HCT116 (cell line): ENCODE measurements at places on chromosomes 4 and X. TPM values are rescaled to one million over a fixed set of nuclear protein-coding genes. Genes with fewer than 3 reads are reported as not detected.

DNA sequence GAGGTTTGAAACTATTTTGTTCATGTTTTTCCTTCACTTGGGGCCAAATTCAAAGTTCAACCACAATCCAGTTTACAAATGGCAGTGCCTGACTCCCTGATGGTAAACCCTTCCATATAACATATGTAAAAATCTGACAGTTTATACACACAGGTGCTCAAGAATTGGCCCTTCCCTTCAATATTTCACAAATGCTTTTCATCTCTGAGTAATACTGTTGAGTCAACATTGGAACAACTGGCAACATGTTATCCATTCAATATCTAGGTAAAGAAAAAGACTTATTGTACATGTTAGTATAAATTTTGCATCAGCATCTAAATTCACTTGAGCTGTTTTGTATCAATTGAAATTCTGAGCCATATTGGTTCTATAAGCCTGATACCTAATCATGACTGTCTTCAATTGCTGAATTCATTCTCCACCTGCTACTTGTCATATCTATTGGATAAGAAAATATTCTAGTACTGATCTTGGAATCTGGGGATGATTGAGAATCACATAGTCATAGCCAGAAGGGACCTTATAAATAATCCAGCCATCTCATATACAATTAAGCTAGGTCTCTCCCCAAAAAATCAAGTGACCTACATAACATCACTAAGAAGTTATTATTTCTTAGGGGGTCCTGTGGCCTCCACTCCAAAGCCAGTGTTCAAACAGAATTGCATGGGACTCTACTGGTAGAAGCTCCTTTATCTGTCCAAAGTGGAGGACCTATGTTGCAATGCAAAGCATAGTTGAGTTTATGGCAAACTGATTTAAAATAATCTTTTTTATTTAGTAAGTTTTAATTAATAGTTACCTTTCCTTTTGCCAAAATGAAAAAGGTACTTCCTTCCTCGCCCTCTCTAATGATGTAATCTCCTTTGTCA, 61.9 kb downstream of the PRKG2 start:
- DNase-seq = no peak

DNA sequence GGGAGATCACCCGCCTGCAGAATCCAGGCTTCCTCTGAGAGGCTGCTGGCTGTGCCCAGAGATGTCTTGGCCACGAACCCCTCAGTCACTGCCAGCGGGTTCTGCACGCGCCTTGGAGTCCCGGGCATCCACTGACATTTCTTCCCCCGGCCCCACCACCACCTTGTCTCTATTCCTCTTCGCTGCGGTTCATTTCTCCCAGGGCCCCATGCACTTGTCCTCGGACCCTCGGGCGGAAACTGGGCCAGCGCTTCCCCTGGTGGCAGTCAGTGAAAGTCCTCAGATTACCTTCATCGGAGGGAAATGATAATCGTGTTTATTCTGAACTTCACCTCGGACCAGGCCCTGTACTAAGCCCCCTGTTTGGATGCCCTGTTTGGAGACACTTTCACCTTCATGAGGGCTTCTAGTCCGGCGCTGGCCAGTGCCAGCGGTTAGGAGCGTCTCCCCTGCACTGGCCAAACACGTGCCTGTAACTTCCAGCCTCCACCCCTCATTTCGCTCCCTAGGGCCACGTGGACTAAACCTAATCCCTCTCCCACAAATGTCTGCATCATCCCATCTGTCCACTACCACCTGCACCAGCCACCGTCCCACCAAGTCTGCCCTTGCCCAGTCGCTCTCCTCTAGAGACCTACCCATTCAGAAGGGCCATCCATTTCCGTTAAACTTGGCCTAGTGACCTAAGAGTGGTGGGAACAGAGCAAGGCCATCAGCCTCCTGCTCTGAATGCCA, 82.0 kb downstream of the DCTD start:
- DNase-seq = no peak

- DNase-seq = no peak
Measured at GRCh38 chr4:179112441-179113170, 1670.4 kb upstream of the AGA start.

GRCh38 chr4:168221301-168221700, 97.3 kb downstream of the DDX60 start:
- no peak for DNase-seq

Gene ZCCHC18
- total RNA-seq = not detected
